ENCODE measurements at places on chromosomes 4 and X.

DNA sequence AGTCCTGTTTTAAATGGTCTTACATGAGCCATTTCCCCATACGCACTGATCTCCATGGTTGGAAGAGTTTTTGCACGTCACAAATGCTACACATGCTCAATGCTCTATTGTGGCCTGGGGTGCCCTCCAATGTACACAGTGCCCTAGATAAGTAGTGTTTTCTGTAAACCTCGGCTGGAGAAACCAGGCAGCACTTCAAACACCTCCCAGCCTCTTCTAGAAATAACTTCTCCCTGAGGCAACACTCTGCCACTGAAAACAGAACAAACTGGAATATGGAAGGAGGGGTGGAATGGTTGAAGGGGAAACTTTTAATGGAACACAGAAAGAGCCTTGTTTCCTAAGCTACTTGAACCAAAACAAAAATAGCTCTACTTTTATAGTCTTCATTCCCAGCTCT is 123.9 kb upstream of the CBR4 start:
- no peak for DNase-seq

GRCh38 chr4:34281826-34282225 is 1962.5 kb downstream of the ARAP2 start:
- DNase-seq = no peak

GRCh38 chrX:107442914-107443527 is 6.4 kb upstream of the FRMPD3 start:
- no peak for DNase-seq

DNA sequence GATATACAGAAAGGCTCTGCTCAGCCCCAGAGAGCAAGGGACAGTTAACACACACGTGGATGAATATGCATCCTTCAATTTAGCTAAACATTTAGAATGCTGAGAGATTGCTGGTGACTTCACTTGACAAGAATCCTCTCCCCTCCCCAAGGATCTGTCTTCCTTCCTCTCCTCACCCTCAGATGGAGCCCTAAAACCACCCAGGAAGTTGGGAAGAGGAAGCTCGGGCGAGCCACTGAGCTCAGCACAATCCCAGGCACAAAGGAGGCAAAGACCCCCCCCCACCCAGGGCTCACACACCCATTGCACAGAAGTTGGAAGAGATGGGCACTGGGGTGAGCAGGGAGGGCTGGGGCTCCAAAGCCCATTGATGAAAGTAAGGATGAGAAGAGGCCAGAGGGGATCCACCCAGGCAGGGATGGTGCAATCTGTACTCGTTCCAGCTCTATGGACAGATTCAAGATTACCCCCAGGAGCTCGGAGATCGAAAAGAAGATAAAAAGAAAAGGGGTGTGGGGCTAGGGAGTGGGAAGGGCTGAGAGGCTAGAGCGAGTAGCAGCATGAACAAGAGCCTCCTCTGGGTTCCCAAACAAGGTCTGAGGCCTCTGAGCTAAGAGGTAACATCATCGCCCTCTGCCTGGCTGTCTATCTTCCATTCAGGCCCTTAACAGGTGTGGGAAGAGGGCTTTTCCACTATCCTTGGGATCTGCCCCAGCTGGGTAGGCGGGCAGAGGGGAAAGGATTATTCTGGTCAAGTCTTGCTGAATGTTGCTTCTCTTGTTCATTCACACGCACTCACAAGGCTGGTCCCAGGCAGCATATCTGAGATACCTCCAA is 1.2 kb downstream of the TFE3 start:
- no peak for DNase-seq

- no peak for DNase-seq
Measured at GRCh38 chrX:115690511-115691216, 129.7 kb downstream of the PLS3 start.

- no peak for DNase-seq
Measured at GRCh38 chr4:41176340-41176739, 38.0 kb downstream of the APBB2 start.

DNA sequence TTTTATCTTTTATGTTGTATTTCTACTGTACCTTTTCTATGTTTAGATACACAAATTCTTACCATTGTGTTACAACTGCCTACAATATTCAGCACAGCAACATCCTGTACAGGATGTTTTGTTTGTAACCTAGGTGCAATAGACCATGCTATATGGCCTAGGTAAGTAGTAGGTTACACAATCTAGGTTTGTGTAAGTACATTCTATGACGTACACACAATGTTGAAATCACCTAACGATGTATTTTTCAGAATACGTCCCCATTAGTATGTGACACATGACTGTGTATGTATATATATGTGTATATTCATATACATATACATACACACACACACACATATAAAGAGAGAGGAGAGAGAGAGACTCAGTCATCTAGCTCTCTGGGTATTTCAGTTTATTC is 103.5 kb downstream of the CLNK start:
- no peak for DNase-seq

DNA sequence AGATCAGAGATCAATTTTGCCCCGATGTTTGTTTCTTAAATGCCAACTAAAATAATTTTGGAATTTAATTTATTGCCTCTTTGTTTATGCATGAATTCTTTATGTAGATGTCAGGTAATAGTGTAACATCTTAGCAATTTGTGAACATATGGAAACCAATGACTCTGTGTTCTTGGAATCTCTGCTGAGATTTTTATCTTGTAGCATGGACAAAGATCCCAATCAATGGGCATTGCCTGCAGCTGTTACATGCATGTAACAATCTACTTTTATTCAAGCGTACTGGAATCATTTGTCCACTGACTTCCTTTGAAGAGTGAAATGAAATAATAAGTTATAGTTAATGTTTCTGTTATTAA is 61.6 kb upstream of the ARSJ start:
- no peak for DNase-seq

GRCh38 chr4:188619456-188620149 is 480.4 kb downstream of the TRIML1 start:
- DNase-seq = no peak

DNA sequence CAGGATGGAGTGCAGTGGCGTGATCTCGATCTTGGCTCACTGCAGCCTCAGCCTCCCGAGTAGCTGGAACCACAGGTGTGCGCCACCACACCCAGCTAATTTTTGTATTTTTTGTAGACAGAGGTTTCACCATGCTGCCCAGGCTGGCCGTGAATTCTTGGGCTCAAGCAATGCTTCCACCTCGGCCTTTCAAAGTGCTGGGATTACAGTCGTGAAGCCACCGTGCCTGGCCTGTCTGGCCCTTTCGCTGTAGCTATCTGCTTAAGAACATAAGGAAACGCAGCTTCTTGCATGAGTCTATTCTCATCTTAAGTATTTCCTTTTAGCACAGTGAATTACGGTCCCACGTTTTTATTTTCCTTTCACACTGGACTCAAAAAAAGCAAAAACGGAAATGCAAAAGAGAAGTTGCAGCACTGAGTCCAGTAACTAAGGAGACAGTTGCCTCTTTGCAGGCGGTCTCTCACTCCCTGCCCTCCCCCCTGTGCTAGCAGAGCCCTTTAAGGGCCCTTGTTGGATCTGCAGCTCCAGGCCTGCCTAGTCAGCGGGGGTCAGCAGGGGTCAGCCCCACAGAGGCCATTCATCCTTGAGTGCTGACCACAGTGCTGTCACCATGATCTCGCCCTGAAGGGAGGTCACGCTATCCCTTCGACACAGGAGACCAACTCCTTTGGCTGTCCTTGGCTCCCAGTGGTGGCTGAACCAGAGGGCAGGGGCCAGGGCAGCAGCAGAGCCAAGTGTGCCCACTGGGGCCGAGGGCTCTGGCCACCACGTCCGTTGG is 21.8 kb upstream of the TBC1D14 start:
- no peak for DNase-seq

GRCh38 chr4:10421344-10422055 is 35.7 kb downstream of the ZNF518B start:
- no peak for DNase-seq

GRCh38 chrX:69627744-69628143 is 11.8 kb downstream of the EDA start:
- no peak for DNase-seq

DNA sequence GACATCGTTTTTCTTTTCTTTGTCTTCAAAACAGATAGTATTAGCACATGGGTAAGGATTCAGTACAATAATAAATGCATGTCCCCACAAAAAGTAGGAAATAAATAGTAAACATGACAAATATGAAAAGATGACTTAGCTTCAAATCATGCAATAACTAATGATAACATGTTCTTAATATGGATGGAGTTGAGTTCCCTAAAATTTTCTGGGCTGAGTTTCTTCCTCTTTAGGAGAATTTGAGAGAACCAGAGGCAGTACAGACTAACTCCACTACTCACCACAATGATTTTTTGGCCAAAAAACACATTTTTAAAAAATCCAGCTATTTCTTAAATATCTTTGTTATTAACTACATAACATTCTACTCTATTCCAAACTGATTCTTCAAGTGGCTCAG is 432.3 kb upstream of the HS3ST1 start:
- DNase-seq = no peak

DNA sequence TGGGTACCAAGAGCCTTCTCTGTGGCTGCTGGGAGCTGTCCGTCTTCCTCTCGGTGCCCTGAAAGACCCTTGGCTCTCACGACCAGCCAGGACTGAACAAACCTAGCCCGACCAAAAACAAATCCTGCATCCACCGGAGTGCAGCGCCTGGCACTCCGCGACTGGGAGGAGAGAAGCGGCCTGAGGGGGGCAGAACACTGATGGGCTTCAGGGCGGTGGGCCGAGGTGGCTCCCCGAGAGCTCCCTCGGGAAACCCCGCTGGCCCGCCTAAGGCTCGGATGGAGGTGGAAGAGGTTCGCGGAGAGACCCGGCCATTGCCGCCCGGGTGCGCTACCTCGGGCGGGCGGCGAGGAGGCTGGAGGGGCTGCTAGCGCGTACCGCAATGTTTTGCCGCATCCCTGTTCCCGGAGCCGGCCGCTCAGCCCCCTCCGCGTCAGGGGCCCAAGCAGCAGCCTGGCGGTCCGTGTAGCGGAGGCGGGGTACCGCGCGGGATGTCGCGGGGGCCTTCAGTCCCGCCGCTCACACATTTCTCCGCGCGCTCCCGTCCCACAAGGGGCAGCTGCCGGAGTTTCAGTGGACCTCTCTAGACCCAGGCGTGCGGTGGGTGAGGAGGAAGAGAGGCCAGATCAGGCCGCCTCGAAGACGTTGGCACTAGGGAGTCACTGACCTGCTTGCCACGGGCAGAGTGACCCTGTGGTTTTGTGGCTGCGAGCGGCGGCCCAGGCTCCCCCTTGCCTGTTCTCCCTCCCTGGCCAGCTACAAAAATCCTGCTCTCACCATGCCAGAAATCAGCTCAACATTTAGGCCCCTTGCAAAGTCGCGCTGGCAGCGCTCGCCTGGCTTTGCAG is 2.2 kb downstream of the SLITRK4 start:
- DNase-seq = no peak

GRCh38 chr4:15021946-15022345 is 19.7 kb downstream of the CPEB2 start:
- DNase-seq = no peak

GRCh38 chr4:14359991-14360390 is 642.3 kb upstream of the CPEB2 start:
- no peak for DNase-seq

DNA sequence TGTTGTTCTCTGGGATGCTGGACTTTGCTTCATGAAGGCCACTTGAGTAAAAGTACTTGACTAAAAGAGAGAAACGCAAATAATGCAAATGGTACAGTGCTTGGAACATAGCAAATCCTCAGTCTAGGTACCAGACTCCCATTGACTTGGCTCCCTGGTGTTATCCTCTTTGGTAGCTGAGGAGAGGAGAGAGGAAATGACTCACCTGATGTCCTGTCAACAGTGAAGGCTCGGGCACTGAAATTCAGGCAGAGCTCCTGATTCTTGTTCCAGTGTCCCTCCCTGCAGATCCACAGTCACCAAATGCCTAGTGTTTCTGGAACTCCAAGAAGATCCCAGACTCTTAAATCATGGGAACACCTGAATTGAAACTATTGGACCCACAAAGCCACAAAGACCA is 22.5 kb upstream of the TCEAL4 start:
- no peak for DNase-seq

DNA sequence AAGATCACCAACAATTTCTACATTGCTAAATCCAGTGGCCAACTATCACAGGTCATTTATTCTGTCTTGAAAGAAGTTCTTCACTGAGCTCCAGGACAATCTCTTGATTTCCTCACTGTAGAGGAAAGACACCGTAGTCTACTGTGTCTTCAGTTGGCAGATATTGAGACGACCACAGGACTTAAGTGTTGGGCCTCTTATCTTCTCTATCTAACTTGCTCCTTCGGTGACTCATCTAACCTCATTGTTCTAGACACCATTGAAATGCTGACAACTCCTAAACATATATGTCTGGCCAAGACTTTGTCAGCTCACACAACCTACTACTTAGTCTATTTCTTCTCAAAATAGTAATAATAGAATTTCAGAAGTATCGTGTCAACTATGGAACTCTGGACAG is 425.8 kb downstream of the ARAP2 start:
- DNase-seq = no peak
